ENCODE measurements at places on chromosomes 1 and 21. TPM values are rescaled to one million over a fixed set of nuclear protein-coding genes. Genes with fewer than 3 reads are reported as not detected.

DNA sequence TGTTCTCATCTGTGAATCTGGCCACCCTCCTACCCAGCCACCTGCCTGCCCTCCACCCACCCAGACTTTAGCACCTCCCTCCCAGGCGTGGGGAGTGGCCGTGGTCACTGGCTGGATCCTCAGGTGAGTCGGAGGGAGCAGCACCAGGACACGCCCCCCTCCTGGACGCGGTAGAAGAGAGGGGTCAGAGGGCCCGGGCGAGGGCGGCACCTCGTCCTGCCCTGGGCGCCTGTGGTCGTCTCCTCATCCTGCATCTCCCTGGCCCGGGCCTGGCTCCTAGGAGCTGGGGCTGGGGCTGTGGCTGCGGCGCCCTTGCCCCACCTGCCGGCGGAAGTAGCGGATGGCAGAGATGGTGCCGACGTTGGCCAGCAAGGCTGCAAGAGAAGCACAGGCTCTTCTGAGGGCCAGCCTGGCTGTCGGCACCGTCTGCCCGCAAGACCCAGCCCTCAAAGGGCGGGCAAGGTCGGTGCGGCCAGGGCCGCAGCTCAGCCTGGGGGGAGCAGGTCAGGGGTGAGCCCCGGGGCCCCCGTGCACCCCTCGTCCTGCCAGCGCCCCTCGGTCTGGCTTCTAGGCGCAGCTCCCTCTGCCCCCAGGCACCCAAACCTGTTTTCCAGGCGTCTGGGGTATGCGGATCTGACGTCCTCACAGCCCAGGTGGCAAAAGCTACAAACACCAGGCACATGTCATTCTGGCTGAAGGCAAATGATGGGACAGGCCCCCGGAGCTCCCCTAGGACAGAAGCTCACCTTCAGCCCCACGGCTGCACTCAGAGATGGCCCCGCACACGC, 5.8 kb downstream of the PERM1 start:
- peaks cover 21% of the 10 kb centered on the region for H3K27me3 ChIP-seq
- H3K4me1 ChIP-seq, result peaks cover 2% of the 10 kb centered on the region
- no peak for DNase-seq
- H3K36me3 ChIP-seq, result no peaks in the 10 kb centered on the region
- no peak overlapping the region for H3K27ac ChIP-seq
- peak overlapping the region; percentile 16 for H3K4me3 ChIP-seq

- peaks cover 30% of the 10 kb centered on the region for H3K4me1 ChIP-seq
- no peak overlapping the region for H3K4me3 ChIP-seq
- H3K27me3 ChIP-seq, result no peaks in the 10 kb centered on the region
- H3K36me3 ChIP-seq, result no peaks in the 10 kb centered on the region
Observed at GRCh38 chr1:31754397-31754796, 9.7 kb downstream of the ADGRB2 start.

The SMCP gene
- not detected for total RNA-seq

GRCh38 chr1:6148497-6149241, 31.5 kb downstream of the CHD5 start:
- H3K4me3 ChIP-seq, result peak overlapping the region; percentile 18
- no peaks in the 10 kb centered on the region for H3K36me3 ChIP-seq
- no peaks in the 10 kb centered on the region for H3K4me1 ChIP-seq
- H3K27ac ChIP-seq, result no peak overlapping the region
- DNase-seq, result no peak
- H3K27me3 ChIP-seq, result no peaks in the 10 kb centered on the region

DNA sequence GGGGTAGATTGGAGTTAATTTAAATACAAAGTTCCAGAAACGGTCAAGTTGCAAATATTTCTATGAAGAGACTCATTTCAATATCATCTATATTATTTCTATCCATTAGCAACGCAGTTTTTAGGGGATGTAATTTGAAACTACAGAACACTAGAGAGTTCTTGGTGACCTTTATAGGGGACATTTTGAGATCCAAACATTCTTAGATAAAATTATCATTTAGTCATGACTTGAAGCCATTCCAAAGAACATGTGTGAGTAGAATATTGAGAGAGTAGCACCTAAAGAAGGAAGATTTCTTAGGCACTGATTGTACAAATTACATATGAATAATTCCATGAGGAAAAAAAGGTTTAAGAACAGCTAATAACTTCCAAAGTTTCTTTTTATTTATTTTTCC, 19.0 kb downstream of the CHIA start:
- no peak overlapping the region for H3K27ac ChIP-seq
- no peaks in the 10 kb centered on the region for H3K27me3 ChIP-seq
- no peaks in the 10 kb centered on the region for H3K36me3 ChIP-seq
- no peak overlapping the region for H3K4me3 ChIP-seq

DNA sequence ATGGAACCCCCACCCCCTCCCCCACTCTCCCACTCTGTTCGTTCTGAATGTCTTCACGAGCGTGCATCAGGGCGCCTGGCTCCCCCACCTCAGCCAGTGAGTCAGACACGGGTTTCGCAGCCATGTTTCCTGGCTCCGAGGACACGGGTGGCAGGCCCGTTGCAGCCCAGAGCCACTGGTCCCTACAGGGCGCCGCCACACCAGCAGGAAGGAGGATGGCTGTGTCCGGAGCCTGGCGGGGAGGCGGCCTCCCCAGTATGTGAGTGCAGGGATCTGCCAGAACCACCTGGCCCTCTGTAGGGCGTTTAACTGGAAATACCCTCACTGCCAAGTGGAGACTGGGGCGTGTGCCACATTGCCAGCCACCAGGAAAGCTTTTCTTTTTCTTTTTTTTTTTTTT, 18.5 kb downstream of the CSTB start:
- DNase-seq, result peak; percentile 73
- peak overlapping the region; percentile 71 for H3K27ac ChIP-seq
- peaks cover 9% of the 10 kb centered on the region for H3K4me1 ChIP-seq

DNA sequence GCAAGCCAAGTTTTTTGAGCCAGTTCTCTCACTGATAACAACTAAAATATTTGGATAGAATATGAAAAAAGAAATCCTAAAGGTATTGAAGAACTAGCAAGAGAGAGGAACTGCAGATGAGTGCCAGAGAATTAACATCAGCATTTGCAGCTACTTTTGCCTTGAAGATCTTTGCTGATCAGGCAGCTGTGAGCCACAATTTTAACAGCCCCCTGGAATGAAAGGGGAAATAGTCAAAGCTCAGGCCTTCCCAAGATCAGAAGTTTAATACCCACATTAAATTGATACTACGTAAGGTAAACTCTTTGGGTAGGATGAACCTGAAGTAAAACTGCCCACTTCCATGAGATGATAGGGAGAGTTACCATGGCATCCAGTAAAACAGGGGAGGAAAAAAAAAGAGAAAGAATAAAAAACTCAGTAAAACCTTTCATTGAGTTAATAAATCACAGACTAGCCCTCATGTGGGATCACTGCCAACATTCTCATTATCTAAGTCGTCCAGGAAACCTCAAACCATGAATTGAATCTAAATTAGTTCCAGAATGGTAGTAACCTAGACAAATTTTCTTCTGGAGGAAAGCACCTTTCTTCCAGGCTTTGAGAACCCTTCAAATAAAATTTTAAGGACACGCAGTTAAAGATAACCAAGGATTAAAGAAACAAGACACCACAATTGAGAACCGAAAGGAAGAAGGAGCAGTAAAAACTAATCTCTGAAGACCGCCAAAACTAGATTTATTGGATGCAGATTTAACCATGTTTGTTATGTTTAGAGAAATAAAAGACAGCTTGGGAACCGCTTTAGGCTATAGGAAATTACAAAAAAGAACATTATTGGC, 28.3 kb downstream of the SCP2 start:
- no peak overlapping the region for H3K4me3 ChIP-seq
- DNase-seq, result no peak
- no peaks in the 10 kb centered on the region for H3K27me3 ChIP-seq

- no peak for DNase-seq
- no peak overlapping the region for H3K4me3 ChIP-seq
- no peak overlapping the region for H3K27ac ChIP-seq
- no peaks in the 10 kb centered on the region for H3K36me3 ChIP-seq
- no peaks in the 10 kb centered on the region for H3K4me1 ChIP-seq
- no peaks in the 10 kb centered on the region for H3K27me3 ChIP-seq
Observed at GRCh38 chr1:48920851-48921250, 144.2 kb upstream of the BEND5 start.

GRCh38 chr1:214666674-214667073, 63.7 kb downstream of the CENPF start:
- H3K4me1 ChIP-seq, result no peaks in the 10 kb centered on the region
- no peak overlapping the region for H3K4me3 ChIP-seq
- no peaks in the 10 kb centered on the region for H3K36me3 ChIP-seq
- H3K27ac ChIP-seq, result no peak overlapping the region
- no peak for DNase-seq

The ZBTB8B gene
- total RNA-seq, result under 0.01 TPM

- no peaks in the 10 kb centered on the region for H3K27me3 ChIP-seq
- no peak overlapping the region for H3K4me3 ChIP-seq
- H3K27ac ChIP-seq, result no peak overlapping the region
- H3K36me3 ChIP-seq, result no peaks in the 10 kb centered on the region
- DNase-seq, result no peak
- H3K4me1 ChIP-seq, result no peaks in the 10 kb centered on the region
Observed at GRCh38 chr1:31013187-31013864, 52.2 kb downstream of the PUM1 start.

The OXCT2 gene
- total RNA-seq, result not detected

DNA sequence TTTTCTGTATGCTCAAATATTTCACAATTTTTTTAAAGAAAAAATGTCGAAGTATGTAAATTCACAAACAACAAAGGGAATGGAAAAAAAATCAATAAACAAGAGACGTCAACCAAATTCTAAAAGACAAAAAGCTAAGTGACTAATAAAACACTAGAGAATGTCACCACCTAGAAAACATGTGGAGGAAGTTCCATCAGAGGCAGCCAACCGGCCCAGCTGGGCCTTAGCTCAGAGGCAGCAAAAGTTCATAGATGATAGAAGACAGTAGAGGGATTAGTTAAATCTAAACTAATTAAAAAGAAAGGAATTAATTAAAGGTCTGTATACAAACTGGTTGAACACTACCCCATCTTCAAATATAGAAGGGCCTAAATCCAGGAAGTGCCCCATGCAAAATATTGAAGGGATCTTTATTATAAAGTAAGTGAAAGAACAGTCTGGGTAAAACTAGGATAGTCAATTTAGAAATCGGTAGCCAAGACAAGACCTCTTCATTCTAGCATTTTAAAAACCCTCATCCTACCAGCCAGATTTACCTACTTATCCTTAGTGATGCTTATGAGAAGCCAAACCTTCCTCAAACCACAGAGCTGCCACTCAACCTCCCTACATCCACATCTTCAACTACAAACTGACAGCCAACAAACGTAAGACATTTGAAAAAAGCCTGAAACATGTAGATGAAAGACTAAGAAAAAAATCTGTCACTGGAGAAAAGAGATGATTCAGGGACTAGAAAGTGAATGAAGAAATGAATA, 23.7 kb downstream of the MRPL39 start:
- no peaks in the 10 kb centered on the region for H3K4me1 ChIP-seq
- DNase-seq, result no peak
- H3K27me3 ChIP-seq, result no peaks in the 10 kb centered on the region
- H3K36me3 ChIP-seq, result peaks cover 24% of the 10 kb centered on the region
- no peak overlapping the region for H3K27ac ChIP-seq

The TTLL7 gene
- total RNA-seq, result 20.5 TPM

DNA sequence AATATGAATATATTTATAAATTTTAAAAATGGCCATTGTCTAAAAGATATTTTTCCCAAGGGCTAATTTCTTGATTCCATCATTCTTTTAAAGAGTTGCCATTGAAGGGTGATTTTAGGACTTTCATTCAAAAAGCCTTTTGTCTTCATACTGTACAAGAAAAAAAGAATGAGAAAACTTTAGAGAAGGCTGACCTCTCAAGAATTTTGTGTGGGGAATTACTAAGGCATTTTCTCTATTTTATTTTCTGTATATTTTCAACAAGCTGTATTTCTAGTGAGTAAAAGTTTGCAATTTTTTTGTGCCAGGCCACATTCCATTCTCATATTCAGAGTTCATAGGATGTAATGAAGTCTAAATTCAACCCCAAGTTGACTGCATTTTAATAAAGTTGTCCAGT, 49.3 kb downstream of the IVNS1ABP start:
- no peaks in the 10 kb centered on the region for H3K36me3 ChIP-seq
- H3K27ac ChIP-seq, result no peak overlapping the region
- H3K27me3 ChIP-seq, result no peaks in the 10 kb centered on the region
- H3K4me1 ChIP-seq, result no peaks in the 10 kb centered on the region
- no peak for DNase-seq
- H3K4me3 ChIP-seq, result no peak overlapping the region

The C1orf141 gene
- not detected for total RNA-seq

- H3K4me3 ChIP-seq, result no peak overlapping the region
- H3K27ac ChIP-seq, result no peak overlapping the region
- no peaks in the 10 kb centered on the region for H3K4me1 ChIP-seq
- no peaks in the 10 kb centered on the region for H3K36me3 ChIP-seq
Observed at GRCh38 chr1:175900171-175900570, 156.8 kb upstream of the TNR start.

The GBP6 gene
- not detected for total RNA-seq

The RAB42 gene
- total RNA-seq, result not detected

GRCh38 chr1:150622303-150622975, 7.0 kb downstream of the ENSA start:
- H3K4me1 ChIP-seq, result peaks cover 10% of the 10 kb centered on the region
- H3K27ac ChIP-seq, result peak overlapping the region; percentile 74
- H3K27me3 ChIP-seq, result no peaks in the 10 kb centered on the region
- H3K4me3 ChIP-seq, result no peak overlapping the region
- H3K36me3 ChIP-seq, result peaks cover 42% of the 10 kb centered on the region
- no peak for DNase-seq

DNA sequence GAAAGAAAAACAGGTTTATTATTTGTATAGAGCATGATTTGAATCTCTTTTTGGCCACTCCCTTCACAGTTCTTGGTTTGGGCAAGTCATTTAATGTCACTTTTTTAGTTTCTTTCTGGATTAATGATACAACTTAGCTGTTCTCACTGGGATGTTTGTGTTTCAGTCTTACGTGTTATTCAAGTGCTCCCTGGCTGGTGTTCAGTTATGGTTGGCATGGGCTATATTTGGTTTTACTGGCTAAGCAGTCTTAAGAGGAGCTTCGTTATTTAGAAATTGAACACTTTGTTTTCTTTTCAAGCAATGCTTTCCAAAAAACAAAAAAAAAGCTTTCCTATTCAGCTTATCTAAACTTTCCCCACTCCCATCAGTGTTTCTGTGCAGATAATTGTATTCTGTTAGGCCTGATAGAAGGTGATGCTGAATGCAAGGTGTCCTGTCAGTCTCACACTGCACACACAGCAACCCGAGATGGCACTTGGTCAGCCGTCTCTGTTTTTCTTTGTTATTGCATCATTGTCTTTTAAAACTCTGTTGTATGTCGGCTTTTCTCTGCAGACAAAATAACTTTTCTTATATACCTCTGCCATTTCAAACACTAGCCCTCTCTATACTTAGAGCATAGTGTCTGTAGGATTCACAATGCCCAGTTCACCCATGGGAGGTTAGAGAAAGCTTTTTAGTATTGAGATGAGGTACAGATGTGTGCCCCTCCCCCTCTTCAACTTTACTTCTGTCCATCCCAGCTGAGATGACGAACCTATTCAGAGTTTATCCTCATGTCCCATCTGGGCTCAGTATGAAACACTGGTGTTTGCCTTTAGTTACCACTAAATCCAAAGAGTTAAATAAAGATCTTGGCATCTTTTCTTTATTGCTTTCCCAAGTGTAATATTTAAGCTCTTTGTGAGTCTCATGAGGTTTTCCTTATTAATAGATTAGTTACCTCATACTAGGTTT, 80.2 kb downstream of the VPS13D start:
- peak overlapping the region; percentile 74 for H3K27ac ChIP-seq
- no peak for DNase-seq
- peak overlapping the region; percentile 4 for H3K4me3 ChIP-seq
